Dermis microvascular lymphatic vessel endothelial cell (primary cell): ENCODE measurements at places on chromosomes 2 and 18.

GRCh38 chr2:157698430-157698829 is 69.8 kb upstream of the ACVR1C start:
- no peak for DNase-seq

GRCh38 chr2:165893556-165893955 is 60.0 kb downstream of the TTC21B start:
- no peak for DNase-seq

DNA sequence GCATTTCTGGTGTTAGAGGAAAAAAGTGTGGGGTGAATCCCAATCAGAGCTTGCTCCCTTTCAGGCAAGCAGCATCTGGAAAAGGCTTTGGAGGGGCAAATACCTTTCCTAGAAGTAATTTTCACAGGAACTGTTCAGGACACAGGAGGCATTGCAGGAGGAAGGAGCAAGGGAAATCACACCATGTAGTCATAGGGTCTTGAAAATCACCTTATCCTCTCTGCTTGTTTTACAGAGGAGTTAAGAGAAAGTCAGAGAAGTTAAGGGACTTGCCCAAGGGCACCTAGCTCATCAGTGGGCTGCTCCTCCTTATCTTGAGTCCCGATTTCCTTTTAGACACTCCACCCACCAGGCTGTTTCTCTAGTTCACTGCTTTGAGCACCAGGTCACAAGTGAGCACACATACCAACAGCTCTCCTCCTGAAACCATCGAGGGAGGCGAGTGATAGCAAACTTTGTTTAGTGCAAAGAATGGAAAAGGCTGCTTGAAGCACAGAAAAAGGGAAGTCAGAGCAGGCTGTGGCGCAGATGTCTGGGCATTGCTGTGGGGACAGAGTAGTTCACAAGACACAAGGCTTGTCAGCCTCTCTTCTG is 89.2 kb upstream of the CXCR4 start:
- DNase-seq, result no peak

DNA sequence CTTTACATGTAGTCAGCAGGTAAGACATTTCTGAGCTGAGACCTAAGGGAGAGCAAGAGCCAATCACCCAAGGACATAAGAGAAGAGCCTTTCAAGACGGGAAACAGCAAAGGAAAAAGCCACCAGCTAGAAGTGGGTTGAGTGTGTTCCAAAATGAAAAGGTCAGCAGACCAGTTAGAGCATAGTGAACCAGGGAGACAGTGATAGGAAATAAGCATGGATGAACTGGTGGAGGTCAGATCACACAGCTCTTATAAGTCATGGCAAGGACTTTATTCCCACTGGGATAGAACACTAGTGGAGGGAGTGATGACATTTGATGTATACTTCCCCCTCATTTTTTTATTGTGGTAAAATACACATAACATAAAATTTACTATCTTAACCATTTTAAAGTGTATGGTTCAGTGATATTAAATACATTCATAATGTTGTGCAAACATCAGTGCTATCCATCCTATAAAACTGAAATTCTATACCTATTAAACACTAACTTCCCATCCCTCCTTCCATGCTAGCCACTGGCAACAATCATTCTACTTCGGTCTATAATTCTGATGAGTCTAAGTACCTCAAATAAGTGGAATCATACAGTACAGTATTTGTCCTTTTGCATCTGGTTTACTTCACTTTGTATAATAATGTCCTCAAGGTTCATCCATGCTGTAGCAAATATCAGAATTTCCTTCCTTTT is 155.8 kb upstream of the WDSUB1 start:
- DNase-seq, result no peak

GRCh38 chr18:10847907-10848306 is 301.5 kb downstream of the PIEZO2 start:
- DNase-seq, result no peak

- DNase-seq, result no peak
Observed at GRCh38 chr18:24404591-24404990, 7.0 kb upstream of the OSBPL1A start.

DNA sequence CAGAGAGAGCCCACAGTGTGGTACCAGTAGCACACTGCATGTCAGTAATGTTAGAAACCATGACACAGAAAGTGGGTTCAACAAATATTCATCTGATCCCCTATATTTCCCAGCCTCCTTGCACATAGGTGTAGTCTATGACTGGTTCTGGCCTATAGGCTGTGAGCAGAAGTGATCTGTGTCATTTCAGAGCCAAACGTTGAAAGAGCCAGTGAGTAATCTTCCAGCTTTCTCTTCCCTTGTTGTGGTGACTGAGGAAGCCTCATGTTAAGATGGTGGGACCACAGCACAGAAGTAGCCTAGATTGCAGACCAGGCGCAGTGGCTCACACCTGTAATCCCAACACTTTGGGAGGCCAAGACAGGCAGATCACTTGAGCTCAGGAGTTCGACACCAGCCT is 4.1 kb downstream of the TMEM237 start:
- no peak for DNase-seq

DNA sequence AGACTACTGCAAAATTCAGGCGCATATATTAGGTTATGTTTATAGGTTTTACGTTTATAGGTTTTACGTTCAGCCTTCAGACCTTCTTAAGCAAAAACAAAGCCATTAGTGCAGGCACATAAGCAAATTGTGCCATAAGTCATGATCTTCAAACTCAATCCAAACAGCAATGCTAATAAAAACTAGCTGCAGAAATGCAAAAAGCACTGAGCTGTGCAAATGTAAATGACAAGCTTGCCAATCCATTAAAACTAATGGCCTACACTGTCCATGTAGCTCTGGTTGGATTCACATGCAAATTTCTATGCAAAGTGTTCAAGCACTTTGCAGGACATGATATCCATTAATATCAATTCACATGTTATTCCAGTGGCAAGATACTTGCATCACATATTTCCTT is 50.9 kb downstream of the LRPPRC start:
- DNase-seq, result no peak

- no peak for DNase-seq
Observed at GRCh38 chr2:172513524-172513900, 42.4 kb upstream of the PDK1 start.

- peak; percentile 58 for DNase-seq
Observed at GRCh38 chr2:100580367-100581276, 17.8 kb downstream of the PDCL3 start.

- DNase-seq, result no peak
Observed at GRCh38 chr2:170675701-170676100, 39.4 kb upstream of the SP5 start.
